GM23248 (cell line): ENCODE measurements at places on chromosomes 1 and 21. TPM values are rescaled to one million over a fixed set of nuclear protein-coding genes. Genes with fewer than 3 reads are reported as not detected.

Gene AP4B1
- 9.9 and 11.8 TPM in 2 replicates for polyA plus RNA-seq

Gene KCNE2
- polyA plus RNA-seq = 0.23 and 0.33 TPM in 2 replicates

Gene ANKRD35
- 3.4 and 3.5 TPM in 2 replicates for polyA plus RNA-seq

Gene CR2
- not detected in 2 replicates for polyA plus RNA-seq

Gene FAM72C
- 0.94 TPM in 1 of 2 replicates, not detected in the other for polyA plus RNA-seq

Gene CLEC20A
- polyA plus RNA-seq = not detected in 2 replicates

- DNase-seq = no peak
Measured at GRCh38 chr21:38847556-38847955, 41.8 kb downstream of the ETS2 start.

DNA sequence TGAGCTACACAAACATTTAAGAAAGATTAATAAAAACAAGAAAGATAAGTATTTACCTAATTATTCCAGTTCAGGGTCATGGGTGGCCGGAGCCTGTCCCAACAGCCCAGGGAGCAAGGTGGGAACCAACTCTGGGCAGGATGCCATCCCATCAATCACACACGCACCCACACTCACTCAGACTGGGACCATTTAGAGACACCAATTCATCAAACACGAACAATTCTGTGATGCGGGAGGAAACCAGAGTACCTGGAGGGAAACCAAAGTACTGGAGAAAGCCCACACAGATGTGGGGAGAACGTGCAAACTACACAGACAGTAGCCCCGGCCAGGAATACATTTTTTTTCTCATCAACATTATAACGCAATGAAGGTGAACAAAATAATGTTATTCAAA lies 16.2 kb downstream of the WASF2 start:
- DNase-seq = no peak

DNA sequence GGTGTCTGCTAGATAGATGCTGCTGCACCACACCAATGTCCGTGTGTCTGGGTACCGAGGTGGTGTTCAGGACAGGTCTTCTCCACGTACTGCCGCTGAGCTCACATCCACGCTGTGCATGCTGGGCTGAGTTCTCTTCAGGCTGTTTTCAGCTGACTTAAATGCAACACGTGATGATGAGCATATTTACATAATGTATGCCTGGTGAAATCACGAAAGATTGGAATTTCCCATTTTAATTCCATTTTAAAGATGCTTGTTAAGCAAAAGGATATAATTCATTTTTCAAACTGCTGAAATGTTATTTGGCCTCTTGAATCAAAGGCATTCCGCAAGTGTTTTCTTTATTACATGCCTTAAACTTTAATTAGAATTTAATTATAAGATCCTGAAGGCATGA lies 107.9 kb downstream of the FGGY start:
- peak; percentile 35 for DNase-seq

DNA sequence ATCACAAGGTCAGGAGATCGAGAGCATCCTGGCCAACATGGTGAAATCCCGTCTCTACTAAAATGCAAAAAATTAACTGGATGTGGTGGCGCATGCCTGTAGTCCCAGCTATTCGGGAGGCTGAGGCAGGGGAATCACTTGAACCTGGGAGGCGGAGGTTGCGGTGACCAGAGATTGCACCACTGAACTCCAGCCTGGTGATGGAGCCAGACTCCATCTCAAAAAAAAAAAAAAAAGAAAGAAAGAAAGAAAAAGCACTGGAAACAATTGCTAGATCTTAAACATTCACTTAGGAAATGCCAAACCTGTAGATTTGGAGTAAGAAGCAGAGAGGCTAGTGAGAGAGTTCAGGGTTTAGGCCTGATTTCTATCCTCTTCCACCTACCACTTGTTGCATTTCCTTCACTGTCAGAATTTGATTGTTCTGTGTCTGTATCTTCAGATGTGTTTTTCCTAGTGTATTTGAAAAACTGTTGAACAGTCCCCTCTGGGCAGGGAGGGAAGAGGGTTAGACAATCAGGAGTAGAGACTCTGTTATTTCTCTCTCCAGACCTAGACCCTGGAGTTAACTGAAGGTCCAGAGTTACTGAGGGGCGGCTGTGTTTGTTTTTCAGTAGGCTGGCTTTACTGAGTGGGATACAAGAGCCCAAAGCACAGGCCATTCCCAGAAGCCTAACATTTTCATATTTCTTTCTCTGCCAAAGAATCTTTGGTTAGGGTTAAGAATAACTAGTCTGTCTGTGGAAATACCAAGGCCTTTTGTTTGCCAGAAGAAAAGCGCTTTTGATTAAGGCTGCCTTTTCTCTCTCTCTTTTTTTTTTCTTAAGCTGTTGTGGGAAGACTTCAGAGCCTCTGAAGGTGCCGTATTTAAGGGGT lies 31.1 kb upstream of the MACF1 start:
- no peak for DNase-seq

GRCh38 chr1:42167611-42168390 lies 3.3 kb upstream of the GUCA2A start:
- no peak for DNase-seq

- peak; percentile 2 for DNase-seq
Measured at GRCh38 chr1:51044199-51044598, 57.8 kb upstream of the C1orf185 start.

DNA sequence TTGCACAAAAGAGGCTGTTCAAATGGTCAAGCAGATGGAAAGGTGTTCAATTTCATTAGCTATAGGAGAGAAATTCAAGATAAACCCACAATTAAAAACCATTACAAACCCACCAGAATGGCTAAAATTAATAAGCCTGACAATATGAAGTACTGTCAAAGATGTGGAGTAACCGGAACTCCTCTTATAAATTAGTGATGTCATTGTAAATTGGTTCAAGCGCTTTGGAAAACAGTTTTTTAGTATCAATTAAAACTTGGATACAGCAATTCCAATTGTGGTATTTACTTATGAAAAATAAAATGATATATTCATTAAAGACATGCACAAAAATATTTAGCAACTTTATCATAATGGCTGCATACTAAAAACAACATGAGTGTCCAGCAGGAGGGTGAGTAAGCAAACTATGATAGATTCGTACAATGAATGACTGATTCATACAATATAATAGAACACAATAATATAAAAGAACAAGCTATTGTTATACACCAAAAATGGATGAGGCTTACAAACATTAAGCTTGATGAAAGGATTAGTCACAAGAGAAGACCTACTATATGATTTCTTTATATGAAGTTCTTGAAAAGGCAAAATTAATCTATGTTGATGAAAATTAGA lies 38.4 kb upstream of the FGGY start:
- DNase-seq = peak; percentile 4

DNA sequence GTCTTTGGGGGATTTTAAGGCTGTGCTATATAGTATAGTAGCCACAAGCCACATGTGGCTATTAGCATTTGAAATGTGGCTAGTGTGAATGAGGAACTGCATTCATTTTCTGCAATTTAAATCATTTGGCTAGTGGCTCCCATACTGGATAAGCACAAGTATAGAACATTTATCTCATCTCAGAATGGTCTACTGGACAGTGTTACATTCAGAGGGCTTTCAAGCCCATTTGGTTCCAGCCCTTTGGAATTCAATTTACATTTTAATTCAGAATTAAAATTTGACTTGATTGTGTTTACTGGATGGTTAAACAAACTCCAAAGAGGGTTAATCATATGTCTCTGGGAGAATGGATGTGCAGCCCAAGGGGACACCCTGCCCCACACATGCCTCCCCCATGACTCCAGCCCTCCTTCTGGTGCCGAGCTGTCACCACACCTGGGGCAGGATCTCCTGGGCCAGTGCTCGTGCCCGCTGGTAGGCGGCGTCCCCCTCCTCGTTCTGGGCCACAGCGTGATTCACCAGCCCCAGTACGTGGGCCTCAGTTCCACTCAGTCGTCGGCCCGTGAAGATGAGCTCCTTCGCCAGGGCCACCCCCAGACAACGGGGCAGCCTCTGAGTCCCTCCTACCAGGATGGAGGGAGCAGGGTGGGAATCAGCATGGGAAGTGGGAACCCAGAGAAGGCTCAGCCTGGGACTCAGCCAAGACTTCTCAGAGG lies 17.2 kb downstream of the ECHDC2 start:
- no peak for DNase-seq

GRCh38 chr1:32884726-32885125 lies 1.6 kb upstream of the HPCA start:
- DNase-seq = no peak

GRCh38 chr1:224534731-224535130 lies 81.4 kb upstream of the CNIH3 start:
- DNase-seq = no peak

DNA sequence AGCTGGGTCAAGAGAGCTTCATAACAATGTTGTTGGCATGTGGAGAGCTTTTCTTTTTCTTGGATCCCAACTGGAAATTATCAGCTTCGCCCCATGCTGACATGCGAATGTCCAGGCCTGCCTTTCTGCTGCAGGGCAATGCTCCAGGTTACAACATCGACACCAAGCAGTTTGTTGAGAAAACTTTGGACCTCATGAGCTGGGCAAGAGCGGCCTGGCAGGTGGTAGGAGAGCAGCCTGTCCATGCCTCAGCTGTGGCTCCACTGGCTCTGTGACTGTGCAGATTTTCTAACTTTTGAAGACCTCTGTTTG lies 41.4 kb downstream of the MTARC1 start:
- no peak for DNase-seq

DNA sequence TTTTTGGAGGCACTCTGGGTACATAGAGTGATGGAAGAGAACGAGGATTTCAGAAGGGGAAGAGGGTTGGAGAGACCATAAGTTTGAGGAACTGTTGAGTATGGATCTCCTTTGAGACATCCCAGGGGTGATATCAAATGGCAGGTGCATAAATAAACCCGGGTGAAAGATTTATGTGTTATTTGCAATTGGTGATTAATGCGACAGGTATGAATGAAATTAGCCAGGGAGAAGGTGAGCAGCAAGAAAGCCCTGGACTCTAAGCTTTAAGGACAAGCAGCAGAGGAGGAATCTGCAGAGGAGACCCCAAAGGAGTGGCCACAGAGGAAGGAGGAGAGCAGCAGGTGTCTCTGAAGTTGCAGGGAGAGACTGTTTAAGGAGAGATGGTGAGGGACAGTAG lies 8.8 kb upstream of the REN start:
- DNase-seq = no peak

DNA sequence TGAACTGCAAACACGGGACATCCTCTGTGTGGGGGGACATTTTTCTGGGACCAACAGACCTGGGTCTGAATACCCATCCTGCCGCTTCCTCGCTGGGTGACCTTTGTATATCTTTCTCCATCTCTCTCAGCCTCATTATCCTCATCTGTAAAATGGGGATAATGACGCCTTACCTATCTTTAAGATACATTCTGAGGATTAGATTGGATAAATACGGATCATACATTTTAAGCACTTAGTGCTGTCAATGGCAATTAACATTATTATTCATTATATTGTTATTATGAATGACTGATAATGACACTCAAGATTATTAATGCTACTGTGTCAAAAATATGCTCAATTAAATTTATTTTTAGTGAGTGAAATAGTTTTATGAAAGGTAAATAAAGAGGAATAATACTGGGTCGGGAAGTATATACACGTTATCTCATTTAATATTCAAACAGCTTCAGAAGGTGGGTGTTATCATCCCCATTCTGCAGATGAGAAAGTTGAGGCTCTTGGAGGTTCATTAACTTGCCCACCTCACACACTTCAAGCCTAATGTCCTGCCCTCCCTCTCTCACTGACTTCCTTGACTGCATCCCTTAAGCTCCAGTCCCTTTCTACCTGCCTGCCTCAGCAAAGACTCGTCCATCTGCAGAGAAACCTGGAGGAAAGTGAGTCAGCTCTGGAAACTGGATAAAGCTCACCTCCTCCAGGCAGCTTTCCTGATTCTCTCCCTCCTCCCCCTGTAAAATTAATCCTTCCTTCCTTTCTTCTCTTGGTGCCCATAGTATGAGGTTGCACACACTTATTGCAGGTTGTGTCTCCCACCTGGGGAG lies 120.7 kb upstream of the JUN start:
- DNase-seq = no peak

DNA sequence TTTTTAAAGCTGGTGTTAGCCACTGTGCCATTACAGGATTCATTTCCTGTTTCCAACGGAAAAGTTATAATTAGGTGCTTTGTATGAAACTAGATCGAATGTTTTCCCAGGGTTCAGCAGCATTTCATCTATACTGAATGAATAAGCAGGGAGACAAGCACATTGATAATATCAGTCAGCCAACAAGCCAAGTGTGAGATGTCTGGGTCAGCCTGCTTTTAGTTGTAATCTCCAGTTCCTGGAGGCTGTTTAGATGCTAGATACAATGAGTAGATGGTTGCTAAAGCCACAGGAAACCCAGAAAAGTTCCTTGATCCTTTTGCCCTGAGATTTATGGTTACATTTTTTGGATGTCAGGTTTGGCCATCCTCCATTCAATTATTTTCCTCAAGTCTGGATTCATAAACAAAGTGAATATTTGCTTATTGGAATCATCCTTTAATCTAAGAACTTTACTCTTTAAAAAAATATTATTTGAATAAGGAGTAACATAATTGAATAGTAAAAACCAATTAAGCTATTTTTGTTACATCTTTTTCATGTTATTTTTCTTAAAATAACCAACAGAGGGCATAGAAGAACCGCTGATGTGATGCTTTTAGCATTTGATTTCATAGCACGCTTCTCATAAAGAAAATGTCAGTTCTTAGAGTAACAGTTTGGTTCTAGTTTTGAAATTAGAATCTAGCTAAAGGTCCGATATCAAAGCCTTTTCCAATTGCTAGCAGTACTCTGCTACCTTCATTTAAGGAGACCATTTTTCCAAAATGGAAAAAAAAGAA lies 76.6 kb downstream of the HSPA13 start:
- peak; percentile 34 for DNase-seq

- DNase-seq = peak; percentile 52
Measured at GRCh38 chr1:151058692-151059091, 730 bp downstream of the CDC42SE1 start.

GRCh38 chr1:8742022-8742924 lies 75.2 kb downstream of the RERE start:
- no peak for DNase-seq

- no peak for DNase-seq
Measured at GRCh38 chr1:221604948-221605347, 136.9 kb downstream of the DUSP10 start.

DNA sequence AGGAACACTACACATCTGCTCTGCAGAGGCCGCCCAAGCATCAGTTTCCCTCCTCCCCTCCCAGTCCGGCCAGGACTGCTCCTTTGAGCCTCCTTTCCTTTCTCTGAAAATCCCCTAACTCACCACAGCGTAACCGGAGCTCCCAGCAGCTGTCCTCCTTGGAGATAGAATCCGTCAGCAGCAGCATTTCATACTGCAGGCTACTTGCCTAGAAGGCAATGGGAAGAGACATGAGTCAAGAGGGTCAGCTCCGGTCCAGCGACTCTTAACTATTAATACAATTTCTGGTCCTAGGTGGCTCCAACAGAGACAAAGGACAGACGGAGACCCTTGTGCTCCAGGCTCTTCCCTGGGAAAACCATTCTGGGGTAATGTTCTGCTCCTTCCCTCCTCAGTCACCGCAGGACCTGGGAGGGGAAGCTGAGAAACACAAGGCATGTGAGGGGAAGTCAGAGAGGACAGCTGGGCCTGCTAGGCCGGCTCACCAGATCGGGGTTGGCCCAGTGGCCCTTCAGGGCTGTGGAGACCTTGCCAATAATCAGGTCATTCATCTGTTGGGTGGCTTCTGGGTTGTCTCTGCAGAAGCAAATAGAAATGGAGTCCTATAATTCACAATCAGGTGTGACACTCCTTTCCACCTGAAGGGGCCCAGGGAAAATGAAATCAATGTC lies 99.7 kb downstream of the UBR4 start:
- no peak for DNase-seq

GRCh38 chr21:36282568-36283230 lies 37.3 kb upstream of the MORC3 start:
- peak; percentile 12 for DNase-seq
